ENCODE measurements at places on chromosomes 1 and 21. TPM values are rescaled to one million over a fixed set of nuclear protein-coding genes. Genes with fewer than 3 reads are reported as not detected.

The HCRTR1 gene
- total RNA-seq, result not detected

The A3GALT2 gene
- not detected for total RNA-seq

The CLDN17 gene
- total RNA-seq, result not detected

The LCK gene
- 0.93 TPM for total RNA-seq

The ITLN2 gene
- 0.50 TPM for total RNA-seq

The OR2G2 gene
- total RNA-seq, result not detected

The GFI1 gene
- total RNA-seq, result 3.9 TPM

The AMPD1 gene
- not detected for total RNA-seq

The VSIG8 gene
- total RNA-seq, result not detected

The OR2T3 gene
- not detected for total RNA-seq

The KCNT2 gene
- 7.5 TPM for total RNA-seq

The CLCNKB gene
- not detected for total RNA-seq

The FMO1 gene
- total RNA-seq, result 26.3 TPM

The OR2M3 gene
- not detected for total RNA-seq

The HAPLN2 gene
- total RNA-seq, result not detected

The SPRR2E gene
- total RNA-seq, result not detected

The SLC45A3 gene
- 9.9 TPM for total RNA-seq

The RNF186 gene
- total RNA-seq, result 0.17 TPM

The MTARC1 gene
- 14.9 TPM for total RNA-seq

Measured in liver (tissue), 10 donors.